CD4-positive, alpha-beta T cell treated with Interleukin-4 for 4 hours (primary cell): ENCODE measurements at places on chromosomes 7 and 10.

- no peak for DNase-seq
Measured at GRCh38 chr10:93797825-93798224, 40.1 kb downstream of the LGI1 start.

DNA sequence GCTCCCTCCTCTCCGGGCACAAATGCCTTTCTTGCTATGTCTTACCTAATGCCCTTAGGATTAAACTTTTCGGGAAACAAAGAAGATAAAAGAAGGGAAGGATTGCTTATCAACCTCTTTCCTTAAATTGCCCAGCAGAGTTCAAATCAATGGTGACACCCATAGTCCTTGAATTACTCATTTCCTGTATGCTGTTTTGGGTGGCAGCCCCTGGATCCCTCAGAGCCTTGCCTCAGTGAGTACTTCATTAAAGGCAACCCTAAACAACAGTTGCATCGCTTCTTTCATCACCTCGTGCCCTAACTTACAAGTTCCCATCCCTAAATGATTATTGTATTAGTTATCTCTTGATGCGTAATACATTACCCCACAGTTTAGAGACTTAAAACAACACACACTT, 31.6 kb upstream of the WAPL start:
- DNase-seq = no peak

DNA sequence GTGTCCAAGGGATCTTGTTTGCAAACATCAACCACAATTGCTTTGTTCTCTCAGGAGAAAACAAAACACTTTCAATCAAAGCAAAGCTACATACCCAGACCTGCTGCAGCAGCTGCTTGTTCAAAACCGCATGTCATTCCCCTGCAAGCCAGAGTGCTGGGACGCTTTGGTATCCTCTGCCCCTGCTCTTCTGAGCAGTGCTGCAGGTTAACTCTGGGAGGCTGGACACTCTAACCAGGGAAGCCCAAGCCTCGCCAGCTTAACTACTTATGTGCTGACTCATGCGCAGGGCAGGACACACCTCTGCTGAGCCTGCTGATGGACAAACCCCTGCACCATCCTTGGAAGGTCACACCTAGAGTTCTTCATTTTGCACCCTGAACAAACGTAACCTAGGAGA, 28.2 kb upstream of the ASAH2 start:
- no peak for DNase-seq

GRCh38 chr10:77857272-77857671, 69.3 kb downstream of the DLG5 start:
- DNase-seq = no peak

GRCh38 chr10:75408911-75409885, 7.6 kb upstream of the ZNF503 start:
- DNase-seq = no peak
